ENCODE measurements at places on chromosomes 2 and 18.
A peak's percentile ranks its signal among the peaks of the same experiment; 100 is the strongest.

DNA sequence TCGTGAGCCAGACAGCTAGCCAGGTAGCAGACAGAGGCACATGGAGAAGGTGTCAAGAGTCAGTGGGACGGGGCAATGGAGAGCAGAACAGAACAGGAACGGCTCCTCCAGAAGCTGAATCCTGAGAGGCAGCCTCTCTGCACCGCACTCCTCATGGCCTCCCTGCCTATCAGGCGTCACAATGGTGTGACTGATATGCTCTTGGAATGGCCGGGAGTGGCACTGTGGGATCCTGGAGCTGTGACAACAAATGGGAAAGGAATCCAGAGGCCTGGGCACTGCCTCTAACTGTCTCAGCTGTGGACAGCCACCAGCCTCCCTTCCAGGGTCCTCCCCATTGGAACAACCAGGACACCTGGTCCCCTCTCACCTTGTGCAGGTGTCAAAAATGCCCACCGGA, 89.1 kb upstream of the ID2 start:
- no peak for DNase-seq

- DNase-seq, result no peak
Observed at GRCh38 chr2:219133976-219134375, 26.6 kb downstream of the NHEJ1 start.

DNA sequence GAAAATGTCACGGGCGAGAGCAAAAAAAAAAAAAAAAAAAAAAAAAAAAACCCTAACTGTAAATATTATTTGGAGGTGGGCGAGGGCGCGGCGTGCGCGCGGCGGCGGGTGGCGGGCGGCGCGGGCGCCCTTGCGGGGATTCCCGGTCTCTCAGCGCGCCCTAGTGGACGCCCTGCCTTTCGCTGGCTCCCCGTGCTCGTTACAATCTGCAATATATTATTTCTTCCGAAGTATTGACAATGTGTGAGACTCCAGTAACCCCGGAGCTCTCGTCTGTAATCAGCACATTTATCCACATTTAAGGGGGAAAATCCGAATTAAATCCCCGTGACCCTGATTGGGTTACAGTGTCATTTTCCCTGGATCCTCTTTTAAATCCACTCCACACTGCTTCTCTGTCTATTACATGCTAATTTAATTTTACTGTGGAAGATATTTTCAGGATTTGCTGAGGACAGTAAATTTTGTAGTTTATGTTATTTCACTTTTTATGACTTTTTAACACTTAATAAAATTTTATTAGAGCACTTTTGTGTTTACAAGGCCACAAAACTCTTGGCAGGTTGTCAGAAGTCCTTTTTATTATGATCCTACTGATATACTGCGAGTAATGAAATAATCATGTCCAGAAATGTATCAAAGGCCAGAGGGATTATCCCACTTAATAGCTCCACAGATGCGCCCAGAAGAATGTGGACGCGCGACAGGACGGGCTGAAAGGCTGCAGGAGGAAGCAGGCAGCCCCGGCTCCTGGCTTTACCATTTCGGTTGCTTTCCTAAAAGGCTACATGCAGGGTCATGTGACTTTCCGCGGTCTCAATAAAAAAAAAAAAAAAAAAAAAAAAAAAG, 369.1 kb downstream of the MTX2 start:
- peak; percentile 54 for DNase-seq

DNA sequence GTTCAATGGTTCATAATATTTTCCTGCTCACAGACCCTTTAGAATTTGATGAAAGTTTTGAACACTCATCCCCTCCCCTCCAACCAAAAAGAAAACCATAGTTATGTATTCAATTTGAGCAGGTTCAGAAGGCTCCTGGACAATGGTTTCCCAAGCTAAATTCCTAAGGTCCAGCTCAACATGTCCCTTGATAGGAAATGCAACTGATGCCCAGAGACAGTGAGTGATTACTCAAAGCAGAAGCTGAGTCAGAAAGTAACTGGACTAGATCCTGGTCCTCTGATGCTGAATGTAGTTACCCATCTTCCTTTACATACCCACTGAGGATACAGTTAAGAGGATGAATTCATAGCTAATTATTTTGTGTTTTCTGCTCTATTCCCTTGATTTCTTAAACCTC, 218.9 kb upstream of the NCKAP5 start:
- peak; percentile 68 for DNase-seq

- DNase-seq, result no peak
Observed at GRCh38 chr18:48723016-48723415, 184.2 kb downstream of the CTIF start.

DNA sequence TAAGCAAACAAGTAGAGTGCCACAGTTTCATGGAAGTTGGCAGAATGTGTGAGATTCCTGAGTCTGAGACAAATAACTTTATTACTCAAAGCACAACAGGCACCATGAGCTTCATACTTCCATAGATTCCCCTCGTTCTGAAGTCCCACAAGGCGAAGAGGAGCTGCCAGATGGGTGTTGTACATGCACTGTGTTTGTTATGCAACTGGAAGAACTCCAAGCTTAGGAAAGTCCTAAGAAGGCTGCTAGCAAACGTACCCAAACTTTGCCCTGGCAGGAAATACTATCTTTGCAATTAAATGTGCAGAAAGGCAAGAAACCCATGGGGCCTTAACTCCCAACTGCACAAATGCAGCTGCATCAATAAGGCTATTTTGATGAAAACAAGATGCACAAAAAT, 1.6 kb upstream of the GCA start:
- DNase-seq, result no peak

DNA sequence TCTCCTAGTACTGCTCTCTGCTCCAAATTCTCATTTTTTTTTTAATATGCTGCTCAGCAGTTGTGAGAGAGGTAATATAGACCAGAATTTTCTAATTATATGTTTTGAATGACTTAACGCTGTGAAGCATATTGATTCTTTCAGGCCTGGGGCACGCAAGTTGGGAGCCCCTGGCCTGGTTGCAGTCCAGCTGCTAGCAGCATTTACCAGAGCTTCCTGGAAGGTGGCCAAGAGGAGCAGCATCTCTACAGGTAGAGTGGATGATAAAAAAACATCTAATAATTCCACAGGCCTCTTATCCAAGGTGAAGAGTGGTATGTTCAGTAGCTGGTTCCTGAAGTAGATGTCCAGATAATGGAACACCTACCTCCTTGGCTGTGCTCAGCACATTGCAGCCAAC, 7.3 kb upstream of the UGP2 start:
- no peak for DNase-seq

- no peak for DNase-seq
Observed at GRCh38 chr2:159226608-159227385, 59.7 kb downstream of the WDSUB1 start.

GRCh38 chr2:129780316-129781270, 198.9 kb upstream of the RAB6C start:
- DNase-seq, result no peak

All from iris pigment epithelial cell (primary cell).